Central memory CD4-positive, alpha-beta T cell (primary cell): ENCODE measurements at places on chromosomes 16 and 17.

GRCh38 chr17:5621026-5621425, 36.7 kb upstream of the NLRP1 start:
- no peak for DNase-seq

GRCh38 chr17:55567240-55568214, 56.3 kb upstream of the SMIM36 start:
- DNase-seq = no peak

DNA sequence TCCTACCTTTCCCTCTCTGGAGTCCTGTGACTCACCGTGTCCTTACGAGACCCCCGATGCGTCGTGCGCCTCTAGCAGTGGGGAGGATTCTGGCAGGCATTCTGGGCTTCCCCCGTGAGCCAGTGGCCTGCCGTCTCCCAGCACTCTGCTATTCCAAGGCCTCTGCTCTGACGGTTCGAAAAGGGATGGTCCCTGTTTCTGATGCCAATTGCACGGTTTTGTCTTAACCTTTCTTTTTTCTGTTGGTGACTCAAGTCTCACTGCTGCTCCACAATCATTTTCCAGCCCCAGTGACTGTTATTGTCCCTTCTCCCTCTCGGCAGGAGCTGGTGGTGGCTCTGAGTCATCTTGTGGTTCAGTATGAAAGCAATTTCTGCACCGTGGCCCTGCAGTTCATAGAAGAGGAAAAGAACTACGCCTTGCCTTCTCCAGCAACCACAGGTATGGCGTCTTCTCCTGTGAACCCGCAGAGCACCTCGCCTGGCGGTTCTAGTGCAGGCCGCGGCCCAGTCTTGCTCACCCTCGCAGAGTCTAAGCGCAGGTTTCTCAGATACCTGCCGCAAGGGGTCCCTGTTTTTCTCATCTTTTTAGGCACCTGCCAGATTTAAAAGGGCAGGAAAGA, 100.1 kb upstream of the CHMP6 start:
- peak; percentile 86 for DNase-seq

DNA sequence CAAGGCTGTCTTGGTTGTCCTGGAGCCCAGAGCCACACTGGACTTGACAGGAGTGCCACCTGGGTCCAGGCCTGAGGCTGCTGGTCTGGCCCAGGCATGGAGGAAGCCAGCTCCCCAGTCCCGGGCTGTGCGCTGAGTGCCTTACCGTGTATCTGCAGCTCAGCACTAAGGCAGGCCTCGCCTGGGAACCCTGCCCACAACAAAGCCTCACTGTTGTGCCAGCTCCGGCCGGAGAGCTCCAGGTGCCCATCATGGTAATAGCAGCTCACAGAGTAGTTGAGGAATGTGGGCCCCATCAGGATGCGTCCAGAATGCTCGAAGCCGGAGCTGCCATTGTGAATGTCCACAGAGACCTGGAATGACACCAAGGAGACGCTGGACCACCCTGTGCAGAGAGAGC, 72.2 kb downstream of the RMI2 start:
- no peak for DNase-seq

- DNase-seq = no peak
These were observed 37.8 kb upstream of the IL34 start for GRCh38 chr16:70608521-70608920.

DNA sequence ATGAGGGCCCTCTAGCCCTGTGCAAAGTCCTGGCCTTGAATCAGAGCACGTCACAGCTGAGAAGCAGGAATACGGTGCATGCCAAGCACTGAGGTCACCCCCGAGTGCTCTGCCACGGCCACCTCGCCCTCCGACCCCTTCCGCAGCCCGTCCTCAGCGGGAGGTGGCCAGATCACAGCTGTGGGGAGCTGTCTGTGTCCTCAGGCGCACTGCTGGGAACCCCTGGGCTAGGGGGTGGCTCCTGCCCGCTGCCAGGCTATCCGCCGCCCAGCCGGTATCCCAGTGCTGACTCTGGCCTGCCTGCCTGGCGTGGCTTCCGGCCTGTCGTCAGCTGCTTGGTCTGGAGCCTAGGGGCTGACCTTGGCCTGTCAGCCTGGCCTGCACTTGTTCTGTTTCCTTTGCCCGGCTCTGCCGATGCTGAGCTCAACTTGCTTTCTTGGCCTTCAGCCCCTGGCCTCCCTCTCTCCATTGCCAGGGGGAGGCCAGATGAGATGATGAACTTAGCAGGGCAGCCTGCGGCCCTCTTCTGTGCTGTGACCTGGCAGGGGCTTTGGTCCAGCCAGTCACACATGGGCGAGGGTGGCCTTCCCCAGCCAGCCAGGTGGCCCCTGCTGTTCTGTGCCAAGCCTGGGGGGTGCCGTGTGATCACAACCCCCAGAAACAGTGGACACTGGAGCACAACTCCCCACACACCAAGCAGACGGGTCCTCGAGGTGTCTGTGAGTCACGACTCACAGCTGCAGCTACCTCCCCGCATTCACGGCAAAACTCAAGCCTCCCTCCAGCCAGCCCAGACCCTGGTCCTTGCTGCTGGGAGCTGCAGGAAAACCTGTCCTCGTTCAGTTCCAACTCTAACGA, 77.3 kb downstream of the ZDHHC7 start:
- DNase-seq = no peak

GRCh38 chr16:63938661-63939060, 1183.2 kb downstream of the CDH11 start:
- no peak for DNase-seq

DNA sequence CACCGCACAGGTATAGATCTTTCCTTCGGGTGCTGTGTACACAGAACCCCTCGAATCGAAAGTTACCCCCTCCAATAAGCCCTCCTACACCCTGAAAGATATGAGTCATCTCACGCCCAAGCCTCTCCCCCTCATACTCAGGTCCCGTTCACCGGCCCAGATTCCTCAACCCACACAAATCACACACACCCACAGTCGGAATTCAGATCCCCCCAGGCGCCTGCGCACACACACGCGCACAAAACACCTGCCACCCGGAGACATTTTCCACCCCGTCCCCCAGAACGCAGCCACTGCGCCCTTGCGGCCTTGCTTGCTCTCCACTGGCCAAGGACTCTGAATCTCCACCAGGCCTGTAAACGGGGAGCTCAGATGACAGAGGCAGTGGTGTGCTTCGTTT, 4.9 kb downstream of the JPH3 start:
- no peak for DNase-seq

DNA sequence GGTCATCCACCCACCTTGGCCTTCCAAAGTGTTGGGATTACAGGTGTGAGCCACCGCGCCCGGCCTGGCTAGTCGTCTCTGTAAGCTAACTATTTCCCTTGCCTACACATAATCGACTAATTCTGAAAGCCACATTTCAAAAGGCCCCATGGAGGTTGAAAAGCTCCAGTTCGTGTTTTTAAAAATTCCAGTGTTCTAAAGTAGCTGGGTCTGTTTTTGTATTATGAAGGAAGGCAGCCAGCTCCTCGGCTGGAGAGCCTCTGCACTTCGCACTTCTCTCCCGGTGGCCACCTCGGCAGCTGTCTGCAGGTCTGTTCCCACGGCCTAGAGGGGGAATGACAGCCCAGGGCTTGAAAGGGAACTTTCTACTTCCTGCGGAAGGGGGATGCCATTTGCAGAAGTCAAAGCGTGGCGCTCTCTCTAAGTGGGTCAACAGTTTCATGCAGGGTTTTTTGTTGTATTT, 16.9 kb downstream of the HASPIN start:
- peak; percentile 66 for DNase-seq

DNA sequence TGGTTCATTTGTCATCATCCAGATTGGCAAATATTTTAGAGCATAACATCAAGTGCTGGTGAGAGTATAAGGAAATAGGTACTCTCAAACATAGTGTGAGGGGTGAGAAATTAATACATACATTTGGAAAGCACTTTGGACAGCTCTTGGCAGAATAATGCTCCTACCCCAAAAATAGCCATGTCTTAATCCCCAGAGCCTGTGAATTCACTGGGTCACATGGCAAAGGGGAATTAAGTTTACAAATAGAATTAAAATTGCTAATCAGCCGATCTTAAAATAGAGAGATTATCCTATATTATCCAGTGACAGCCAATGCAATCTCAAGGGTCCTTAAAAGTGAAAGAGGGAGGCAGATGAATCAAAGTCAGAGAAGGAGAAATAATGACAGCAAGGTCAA, 38.8 kb upstream of the ANKFN1 start:
- no peak for DNase-seq

DNA sequence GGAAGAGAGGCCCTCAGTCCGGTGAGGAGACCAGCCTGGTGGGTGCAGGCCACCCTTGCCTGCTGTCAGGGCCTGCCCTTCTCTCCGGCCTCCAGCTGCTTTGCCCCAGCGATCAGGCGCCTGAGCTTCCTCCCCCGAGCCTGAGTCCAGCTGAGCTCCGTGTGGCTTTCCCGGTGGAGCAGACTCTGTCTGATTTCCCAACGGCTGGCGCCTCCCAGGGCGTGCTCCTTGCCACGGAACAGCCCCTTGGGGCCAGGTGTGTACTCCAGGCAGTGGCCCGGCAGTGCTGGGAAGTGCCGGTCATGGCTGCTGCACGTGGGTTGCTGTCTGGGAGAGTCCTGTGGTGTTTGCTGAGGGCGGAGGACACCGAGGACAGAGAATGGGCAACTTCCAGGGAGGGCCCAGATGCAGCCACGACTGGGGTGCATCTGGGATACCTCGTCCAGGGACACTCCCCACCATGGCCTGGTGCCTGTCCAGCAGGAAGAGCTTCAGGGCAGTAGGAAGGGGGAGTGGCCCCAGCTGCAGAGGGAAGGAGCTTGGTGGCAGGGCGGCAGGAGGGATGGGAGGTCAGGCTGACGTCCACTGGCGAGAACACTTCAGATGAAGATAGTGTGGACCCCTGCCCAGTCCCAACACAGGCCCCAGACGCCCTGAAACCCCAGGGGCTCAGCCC, 22.5 kb downstream of the METRNL start:
- DNase-seq = no peak

- no peak for DNase-seq
These were observed 6.8 kb upstream of the EZH1 start for GRCh38 chr17:42751628-42752027.

GRCh38 chr17:34654276-34654880, 75.0 kb downstream of the TMEM132E start:
- DNase-seq = no peak

- no peak for DNase-seq
These were observed 736 bp downstream of the APPBP2 start for GRCh38 chr17:60525328-60525684.

DNA sequence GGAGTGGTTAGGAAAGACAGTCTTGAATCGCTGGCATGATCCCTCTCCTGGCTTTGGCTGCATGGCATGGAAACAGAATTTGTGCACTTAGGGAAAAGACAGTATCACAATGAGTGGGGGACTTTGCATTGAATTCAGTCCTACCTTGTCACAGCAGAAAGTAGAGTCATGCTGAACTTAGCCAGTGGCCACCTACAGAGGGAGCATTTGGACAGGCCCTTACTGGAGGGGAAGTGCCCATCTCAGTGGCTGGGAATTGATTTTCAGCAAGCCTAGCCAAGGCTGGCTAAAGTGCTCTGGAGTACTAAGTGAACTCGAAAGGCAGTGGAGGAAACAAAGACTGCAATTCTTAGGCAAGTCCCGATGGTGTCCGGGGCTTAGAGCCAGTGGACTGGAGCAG, 364.3 kb upstream of the TOM1L1 start:
- DNase-seq = no peak

GRCh38 chr17:19724501-19725420, 8.4 kb upstream of the SLC47A2 start:
- peak; percentile 33 for DNase-seq

- DNase-seq = peak; percentile 74
These were observed 233.6 kb downstream of the SEC14L1 start for GRCh38 chr17:77374170-77374936.

DNA sequence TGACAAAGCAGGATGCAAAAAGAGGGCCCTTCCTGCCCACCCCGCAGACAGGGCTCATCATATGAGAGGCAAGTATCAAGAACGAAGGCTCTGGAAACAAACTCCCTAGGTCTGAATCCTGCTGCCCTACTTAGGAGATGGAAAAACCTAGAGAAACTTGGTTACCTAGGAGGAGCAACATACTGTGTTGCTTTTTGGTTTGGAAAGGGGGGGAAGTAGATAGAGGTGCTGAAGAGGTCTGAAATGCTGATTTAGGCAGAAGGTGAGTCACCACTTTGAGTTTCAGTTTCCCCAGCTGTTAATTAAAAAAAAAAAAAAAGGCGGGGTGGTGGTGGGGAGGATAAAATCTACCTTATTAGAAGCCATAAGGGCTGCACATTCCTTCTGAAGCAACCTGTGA, 1.5 kb downstream of the N4BP1 start:
- DNase-seq = peak; percentile 61

DNA sequence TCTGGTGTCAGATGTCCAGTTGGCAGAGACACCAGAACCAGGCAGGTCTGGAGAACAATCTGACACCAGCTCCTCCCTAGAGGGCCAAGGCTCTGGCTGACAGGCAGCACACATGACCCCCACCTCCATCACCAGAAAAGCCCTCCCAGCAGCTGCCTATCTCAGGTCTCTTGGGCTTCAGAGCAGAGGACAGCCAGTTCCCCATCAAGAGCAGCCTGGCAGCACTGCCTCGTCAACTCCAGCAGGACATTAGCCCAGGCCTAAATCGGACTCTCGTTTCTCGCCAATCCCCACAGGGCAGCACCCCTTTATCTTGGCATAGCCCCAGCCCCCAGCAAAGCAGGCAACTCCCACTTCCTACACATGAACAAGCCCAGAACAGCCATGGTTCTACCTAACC, 4.4 kb downstream of the JUP start:
- DNase-seq = no peak

DNA sequence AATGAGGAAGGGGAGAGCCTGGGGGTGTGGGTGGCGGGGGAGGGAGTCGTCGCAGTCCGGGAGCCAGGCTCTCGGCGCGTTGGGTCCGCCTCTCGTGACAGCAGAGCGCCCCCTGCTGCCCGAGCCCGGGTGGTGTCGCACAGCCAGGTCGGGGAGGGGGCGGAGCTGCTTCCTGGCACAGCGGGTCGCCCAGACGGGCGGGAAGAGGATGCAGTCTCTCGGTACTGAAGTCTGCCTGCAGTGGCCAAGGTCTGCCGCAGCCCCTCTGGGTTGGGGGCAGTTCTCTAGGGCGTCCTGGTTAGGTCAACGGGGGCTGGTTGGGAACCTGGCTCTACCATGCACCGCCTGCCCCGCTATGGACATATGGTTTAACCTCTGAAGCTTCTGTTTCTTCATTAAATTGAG, 38.2 kb upstream of the CCDC182 start:
- DNase-seq = peak; percentile 55

- no peak for DNase-seq
These were observed 248.6 kb downstream of the FTO start for GRCh38 chr16:53952215-53953208.

- no peak for DNase-seq
These were observed 10.4 kb downstream of the HSD11B2 start for GRCh38 chr16:67441271-67441753.

GRCh38 chr16:65828296-65828695, 538.2 kb upstream of the CDH5 start:
- no peak for DNase-seq
